ENCODE measurements at places on chromosomes 16 and 17. TPM values are rescaled to one million over a fixed set of nuclear protein-coding genes. Genes with fewer than 3 reads are reported as not detected.

Gene PIRT
- not detected for total RNA-seq

GRCh38 chr16:2664574-2664982, 17.7 kb upstream of the KCTD5 start:
- DNase-seq = no peak

- no peak for DNase-seq
These were observed 70.7 kb downstream of the RBFOX3 start for GRCh38 chr17:79539944-79540705.

- peak; percentile 98 for DNase-seq
These were observed 17.8 kb downstream of the SERPINF1 start for GRCh38 chr17:1779571-1780131.

- DNase-seq = peak; percentile 88
These were observed 33.9 kb downstream of the DCUN1D3 start for GRCh38 chr16:20866145-20866772.

Measured in fibroblast of the aortic adventitia (primary cell).